Cerebellum (tissue), 4 donors: ENCODE measurements at places on chromosomes 12 and 14.

DNA sequence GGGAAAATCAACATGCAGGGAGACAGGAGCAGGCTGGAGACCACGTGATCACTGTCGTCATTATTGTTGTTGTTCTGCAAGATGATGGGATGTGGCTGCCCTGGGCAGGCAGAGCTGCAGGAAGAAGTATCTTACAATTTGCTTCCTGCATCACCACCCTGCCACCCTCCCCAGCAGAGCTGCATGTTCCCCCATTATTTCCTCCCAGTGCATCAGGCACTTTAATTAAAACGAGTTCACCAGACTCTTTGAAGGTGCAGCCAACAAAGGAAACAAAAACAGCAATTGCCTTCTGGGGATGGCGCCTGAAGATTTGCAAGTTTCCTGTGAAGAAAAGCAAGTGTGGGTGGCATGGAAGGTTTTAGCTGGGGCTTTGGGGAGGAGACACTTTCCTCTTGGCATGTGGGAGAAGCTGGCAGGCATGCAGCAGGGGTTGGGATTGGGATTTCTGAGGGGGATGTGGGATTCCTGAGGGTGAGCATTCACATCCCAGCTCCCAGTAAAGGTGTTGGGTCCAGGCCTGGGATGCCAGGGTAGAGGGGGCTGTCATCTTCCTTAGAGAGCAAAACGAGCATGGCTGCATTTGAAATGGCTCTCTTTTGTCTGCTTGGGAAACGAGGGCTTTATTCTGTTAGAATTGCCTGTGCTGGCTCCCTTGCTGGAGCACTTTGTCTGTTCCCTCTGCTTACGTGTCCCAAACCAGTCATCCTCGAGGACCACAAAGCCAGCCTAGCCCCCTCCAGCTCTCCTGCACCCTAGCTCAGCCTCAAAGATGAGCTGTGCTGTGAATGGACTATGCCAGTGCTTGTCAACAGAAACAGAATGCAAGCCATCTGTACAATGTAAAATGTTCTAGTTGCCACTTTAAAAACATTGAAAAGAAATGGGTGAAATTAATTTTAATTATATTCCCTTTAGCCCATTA, 11.5 kb upstream of the C14orf132 start:
- DNase-seq, result no peak

- DNase-seq, result no peak
Measured at GRCh38 chr12:29103539-29103974, 45.5 kb upstream of the FAR2 start.

- DNase-seq, result no peak
Measured at GRCh38 chr12:104549815-104550480, 93.2 kb downstream of the CHST11 start.

DNA sequence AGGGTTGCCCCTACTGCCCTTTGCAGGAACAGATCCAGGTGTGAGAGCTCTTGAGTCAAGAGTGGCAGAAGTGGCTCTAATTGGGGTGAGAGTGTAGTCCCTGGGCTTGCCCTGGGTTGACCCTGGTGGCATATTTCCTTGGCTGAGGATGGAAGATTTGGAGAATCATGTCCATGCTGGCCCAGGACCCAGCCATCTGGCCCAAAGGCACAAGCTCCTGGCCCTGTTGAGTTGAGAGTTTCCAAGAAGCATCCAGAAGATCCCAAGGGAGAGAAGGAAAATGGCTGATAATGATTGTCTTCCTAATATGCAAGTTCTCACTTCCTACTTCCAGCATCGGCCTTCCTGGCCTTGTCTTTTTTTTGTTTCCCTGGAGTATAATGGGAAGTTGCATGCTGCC, 55.5 kb upstream of the SRSF5 start:
- DNase-seq, result peak; percentile 78

DNA sequence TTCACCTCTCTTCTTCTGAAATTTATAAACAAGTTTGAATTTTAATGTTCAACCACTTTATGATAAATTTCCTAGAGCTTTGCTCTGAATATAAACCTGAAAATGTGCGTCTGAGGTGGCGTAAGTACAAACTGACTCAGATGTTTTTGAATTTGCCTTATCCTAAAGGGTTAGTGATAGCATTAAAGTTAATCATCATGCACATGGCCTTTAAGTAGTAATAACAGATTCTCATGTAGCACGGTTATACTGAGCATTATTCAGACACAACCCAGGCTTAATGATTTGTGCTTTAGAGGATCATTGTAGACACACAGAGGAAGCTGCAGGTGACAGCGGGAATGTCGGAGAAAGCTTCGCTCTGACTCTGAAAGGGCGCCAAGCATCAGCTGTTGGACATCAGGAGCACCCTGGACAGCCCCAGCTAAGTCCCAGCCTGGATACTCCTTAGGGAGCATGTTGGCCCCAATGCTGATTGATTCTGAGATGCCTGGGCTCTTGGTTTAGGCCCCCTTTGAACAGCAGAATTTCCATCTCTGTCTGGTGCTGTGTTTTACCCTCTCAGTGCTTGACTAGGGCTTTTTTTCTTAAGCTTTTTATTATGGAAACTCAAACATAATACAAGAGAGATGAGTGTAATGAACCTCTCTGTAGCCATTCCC, 91.1 kb downstream of the PLXNC1 start:
- no peak for DNase-seq
